ENCODE measurements at places on chromosomes 4 and X. TPM values are rescaled to one million over a fixed set of nuclear protein-coding genes. Genes with fewer than 3 reads are reported as not detected.

RAB33A gene
- not detected for total RNA-seq

- H3K27me3 ChIP-seq: no peaks in the 10 kb centered on the region
- no peaks in the 10 kb centered on the region for H3K36me3 ChIP-seq
- peak overlapping the region; percentile 10 for H3K4me3 ChIP-seq
- peak overlapping the region; percentile 83 for H3K27ac ChIP-seq
Measured at GRCh38 chr4:88010966-88011365, 3.5 kb downstream of the PKD2 start.

- no peaks in the 10 kb centered on the region for H3K36me3 ChIP-seq
- no peak for DNase-seq
- no peak overlapping the region for H3K4me3 ChIP-seq
- peaks cover 8% of the 10 kb centered on the region for H3K4me1 ChIP-seq
- H3K27me3 ChIP-seq: no peaks in the 10 kb centered on the region
Measured at GRCh38 chrX:67622053-67622585, 78.3 kb downstream of the AR start.

GRCh38 chr4:173370130-173370476 lies 651 bp upstream of the SAP30 start:
- peak overlapping the region; percentile 96 for H3K27ac ChIP-seq
- H3K4me3 ChIP-seq: peak overlapping the region; percentile 96
- H3K36me3 ChIP-seq: peaks cover 12% of the 10 kb centered on the region
- peaks cover 20% of the 10 kb centered on the region for H3K4me1 ChIP-seq
- no peaks in the 10 kb centered on the region for H3K27me3 ChIP-seq

SH3D19 gene
- total RNA-seq: 51.3 TPM

CLNK gene
- total RNA-seq: not detected

DNA sequence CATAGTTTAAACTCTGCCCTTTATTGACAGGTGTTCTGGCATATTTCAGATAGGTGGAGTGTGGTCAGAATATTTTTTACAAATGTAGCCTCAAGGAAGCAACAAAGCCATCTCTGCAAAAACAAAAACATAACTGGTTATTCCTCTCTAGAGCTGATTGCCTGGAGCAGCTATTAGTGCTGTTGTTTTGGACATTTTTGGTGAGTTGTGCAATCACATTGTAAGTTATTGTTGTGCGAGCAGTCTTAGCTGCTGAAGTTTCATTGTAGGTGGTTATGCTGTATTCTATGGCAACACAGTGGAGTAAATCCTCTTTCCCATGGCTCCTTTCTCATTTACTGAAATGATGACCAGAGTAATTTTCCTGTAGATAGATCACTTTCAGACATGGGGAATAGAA lies 1413.0 kb downstream of the PCDH7 start:
- DNase-seq: peak; percentile 69
- H3K27ac ChIP-seq: peak overlapping the region; percentile 98
- no peaks in the 10 kb centered on the region for H3K27me3 ChIP-seq
- peaks cover 24% of the 10 kb centered on the region for H3K4me1 ChIP-seq
- no peaks in the 10 kb centered on the region for H3K36me3 ChIP-seq
- no peak overlapping the region for H3K4me3 ChIP-seq

DNA sequence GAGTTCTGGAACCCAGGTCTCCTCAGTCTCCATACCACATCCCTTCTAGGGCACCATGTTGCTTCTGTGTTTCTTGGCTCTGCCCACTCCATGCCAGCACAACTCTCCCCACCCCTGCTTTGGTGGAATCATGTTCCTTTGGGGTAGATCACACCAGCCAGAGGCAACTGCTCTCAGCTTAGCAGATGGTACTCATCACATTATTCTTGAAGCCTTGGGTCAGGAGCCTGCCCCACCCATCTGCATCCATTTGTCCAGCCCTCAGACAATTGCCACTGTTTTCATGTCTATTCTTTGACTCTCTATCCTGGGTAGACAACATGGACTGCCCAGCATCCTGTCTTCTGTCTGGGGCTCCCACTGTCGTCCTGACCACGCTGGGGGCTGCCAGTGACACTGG lies 147.6 kb downstream of the PTTG2 start:
- H3K36me3 ChIP-seq: peaks cover 13% of the 10 kb centered on the region
- no peak for DNase-seq
- no peak overlapping the region for H3K27ac ChIP-seq

BDH2 gene
- total RNA-seq: 17.6 TPM

- peaks cover 12% of the 10 kb centered on the region for H3K4me1 ChIP-seq
- H3K36me3 ChIP-seq: peaks cover 6% of the 10 kb centered on the region
- H3K4me3 ChIP-seq: no peak overlapping the region
- H3K27ac ChIP-seq: no peak overlapping the region
- DNase-seq: no peak
Measured at GRCh38 chr4:26786916-26787315, 73.7 kb upstream of the STIM2 start.

- H3K4me1 ChIP-seq: no peaks in the 10 kb centered on the region
- H3K36me3 ChIP-seq: no peaks in the 10 kb centered on the region
- peak; percentile 3 for DNase-seq
Measured at GRCh38 chr4:33941854-33942253, 2302.5 kb downstream of the ARAP2 start.

GRCh38 chr4:119663160-119663788 lies 34.7 kb upstream of the PDE5A start:
- H3K27ac ChIP-seq: no peak overlapping the region
- DNase-seq: no peak
- no peaks in the 10 kb centered on the region for H3K27me3 ChIP-seq
- H3K4me1 ChIP-seq: no peaks in the 10 kb centered on the region
- H3K4me3 ChIP-seq: no peak overlapping the region

GYPB gene
- total RNA-seq: not detected

GPR82 gene
- not detected for total RNA-seq

DNA sequence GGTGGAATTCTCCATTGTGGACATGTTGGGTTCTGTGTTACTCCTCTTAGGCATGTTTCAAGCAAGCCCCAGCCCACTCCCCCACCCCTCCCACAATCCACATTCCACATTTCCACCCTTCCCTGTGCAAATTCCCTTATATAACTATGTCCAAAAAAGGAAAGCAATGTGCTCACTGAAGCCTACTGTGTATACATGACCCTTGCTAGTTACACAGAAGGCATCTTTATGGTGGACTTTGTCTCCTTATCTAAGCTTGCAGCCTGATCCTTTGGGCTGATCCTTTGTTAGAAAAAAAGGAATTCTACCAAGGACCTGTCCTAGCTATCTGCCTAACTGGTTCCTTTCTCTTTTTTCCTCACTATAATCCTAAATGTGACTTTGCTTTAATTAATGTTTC lies 796.8 kb downstream of the NLGN4X start:
- no peaks in the 10 kb centered on the region for H3K4me1 ChIP-seq
- H3K36me3 ChIP-seq: no peaks in the 10 kb centered on the region
- no peak overlapping the region for H3K4me3 ChIP-seq

GRCh38 chr4:159400558-159401225 lies 297.8 kb downstream of the RAPGEF2 start:
- no peaks in the 10 kb centered on the region for H3K36me3 ChIP-seq
- H3K4me3 ChIP-seq: no peak overlapping the region
- H3K27ac ChIP-seq: no peak overlapping the region
- no peak for DNase-seq
- H3K27me3 ChIP-seq: no peaks in the 10 kb centered on the region

- peaks cover 11% of the 10 kb centered on the region for H3K4me1 ChIP-seq
- H3K36me3 ChIP-seq: no peaks in the 10 kb centered on the region
- H3K4me3 ChIP-seq: no peak overlapping the region
- H3K27ac ChIP-seq: no peak overlapping the region
Measured at GRCh38 chrX:19686876-19687275, 171.6 kb upstream of the MAP3K15 start.

- H3K27me3 ChIP-seq: peaks cover 84% of the 10 kb centered on the region
- no peak overlapping the region for H3K4me3 ChIP-seq
- H3K27ac ChIP-seq: no peak overlapping the region
- DNase-seq: no peak
- no peaks in the 10 kb centered on the region for H3K4me1 ChIP-seq
Measured at GRCh38 chrX:103999234-103999633, 14.3 kb downstream of the H2BW1 start.

GRCh38 chr4:134160211-134160610 lies 41.4 kb downstream of the PABPC4L start:
- no peaks in the 10 kb centered on the region for H3K27me3 ChIP-seq
- H3K27ac ChIP-seq: no peak overlapping the region
- H3K36me3 ChIP-seq: no peaks in the 10 kb centered on the region
- H3K4me3 ChIP-seq: no peak overlapping the region
- H3K4me1 ChIP-seq: no peaks in the 10 kb centered on the region

GRCh38 chr4:157996061-157997028 lies 176.5 kb downstream of the GASK1B start:
- H3K27ac ChIP-seq: no peak overlapping the region
- H3K36me3 ChIP-seq: no peaks in the 10 kb centered on the region
- DNase-seq: no peak
- no peaks in the 10 kb centered on the region for H3K4me1 ChIP-seq
- no peak overlapping the region for H3K4me3 ChIP-seq

MAGED2 gene
- 48.6 TPM for total RNA-seq

C1GALT1C1 gene
- 6.3 TPM for total RNA-seq

PITX2 gene
- total RNA-seq: 0.77 TPM

DNA sequence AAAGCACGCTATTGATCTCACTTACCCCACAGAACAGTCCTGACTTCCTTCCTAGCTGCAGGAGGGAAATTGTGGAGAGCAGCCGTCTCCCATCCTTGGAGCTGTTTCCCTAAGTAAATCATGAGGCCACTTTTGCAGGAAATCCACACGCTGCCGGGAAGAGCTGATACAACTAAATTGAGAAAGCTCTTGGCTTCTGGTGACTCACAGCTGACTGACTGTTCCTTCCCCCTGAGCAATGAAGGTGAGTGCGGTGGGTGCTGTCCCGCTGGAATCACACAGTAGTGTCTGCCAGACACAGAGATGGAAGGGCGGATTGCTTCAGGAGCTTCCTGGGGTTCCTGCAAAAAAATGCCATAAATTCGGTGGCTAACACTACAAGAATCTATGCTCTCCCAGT lies 268.9 kb downstream of the ASMT start:
- peak overlapping the region; percentile 6 for H3K4me3 ChIP-seq
- no peaks in the 10 kb centered on the region for H3K36me3 ChIP-seq
- DNase-seq: peak; percentile 57
- H3K27me3 ChIP-seq: no peaks in the 10 kb centered on the region

DNA sequence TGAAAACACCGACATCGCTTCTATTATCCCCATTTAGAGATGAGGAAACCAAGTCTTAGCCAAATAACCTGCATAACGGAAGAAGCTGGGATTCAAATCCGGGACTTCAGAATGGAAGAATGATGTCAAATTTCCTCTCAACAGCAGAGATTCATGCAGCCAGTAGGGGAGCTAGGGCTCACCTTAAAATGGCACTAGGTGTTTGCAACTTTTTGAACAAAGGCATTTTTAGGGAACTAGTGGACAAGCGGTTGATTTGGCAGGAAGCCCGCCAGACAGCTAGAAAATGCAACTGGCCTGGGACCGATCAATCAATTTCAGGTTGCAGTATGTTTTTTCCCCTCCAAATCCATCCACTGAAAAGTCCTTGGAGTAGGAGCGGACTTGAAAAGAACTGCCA lies 224.2 kb downstream of the PTTG2 start:
- H3K4me1 ChIP-seq: peaks cover 6% of the 10 kb centered on the region
- H3K27me3 ChIP-seq: no peaks in the 10 kb centered on the region
- H3K36me3 ChIP-seq: no peaks in the 10 kb centered on the region
- H3K4me3 ChIP-seq: no peak overlapping the region

DNA sequence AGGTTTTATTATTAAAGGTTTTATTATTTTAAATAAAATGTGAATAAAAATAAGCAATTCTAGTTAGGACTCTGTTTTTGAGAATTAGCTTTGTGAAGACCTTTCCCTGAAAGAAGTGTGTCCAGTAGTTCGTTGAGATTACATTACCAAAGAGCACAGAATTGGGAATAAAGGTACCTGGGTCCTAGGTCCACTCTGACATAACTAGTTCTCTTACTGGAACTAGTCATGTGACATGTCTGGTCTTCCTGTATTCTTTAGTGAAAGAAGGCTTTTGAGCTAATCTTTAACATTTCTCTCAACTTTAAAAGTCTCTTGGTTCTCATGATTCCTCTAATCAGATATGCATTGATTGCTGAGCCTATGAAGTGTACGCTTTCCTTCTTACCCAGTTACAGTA lies 292.0 kb upstream of the SMIM31 start:
- H3K27ac ChIP-seq: no peak overlapping the region
- no peaks in the 10 kb centered on the region for H3K27me3 ChIP-seq
- H3K36me3 ChIP-seq: no peaks in the 10 kb centered on the region
- no peak overlapping the region for H3K4me3 ChIP-seq

GRCh38 chrX:124426288-124427169 lies 80.2 kb downstream of the SH2D1A start:
- no peak overlapping the region for H3K4me3 ChIP-seq
- no peaks in the 10 kb centered on the region for H3K27me3 ChIP-seq
- H3K27ac ChIP-seq: no peak overlapping the region
- H3K4me1 ChIP-seq: no peaks in the 10 kb centered on the region
- H3K36me3 ChIP-seq: no peaks in the 10 kb centered on the region

DNA sequence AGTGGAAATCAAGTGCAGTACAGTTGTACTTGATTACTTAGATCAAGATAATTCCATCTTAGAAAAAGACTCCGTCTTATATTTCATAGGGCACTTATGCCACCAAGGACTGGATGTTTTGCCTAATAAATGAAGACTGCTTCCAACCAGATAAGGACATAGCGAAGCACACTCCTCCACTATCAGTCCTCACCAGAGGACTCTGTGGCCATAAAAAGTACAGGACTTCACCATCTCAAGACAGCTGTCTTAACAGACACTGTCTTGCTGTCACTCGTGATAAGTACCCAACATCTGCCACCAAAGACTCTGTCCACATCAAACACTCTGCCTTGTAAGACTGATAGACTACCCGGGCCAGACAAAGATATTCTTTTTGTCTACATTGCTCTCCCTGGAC lies 352.0 kb downstream of the TRAM1L1 start:
- H3K36me3 ChIP-seq: no peaks in the 10 kb centered on the region
- H3K4me3 ChIP-seq: no peak overlapping the region
- H3K4me1 ChIP-seq: no peaks in the 10 kb centered on the region
- no peak for DNase-seq

PRRG1 gene
- total RNA-seq: 10.5 TPM

SSX4 gene
- total RNA-seq: not detected

PALLD gene
- 94.6 TPM for total RNA-seq

DNA sequence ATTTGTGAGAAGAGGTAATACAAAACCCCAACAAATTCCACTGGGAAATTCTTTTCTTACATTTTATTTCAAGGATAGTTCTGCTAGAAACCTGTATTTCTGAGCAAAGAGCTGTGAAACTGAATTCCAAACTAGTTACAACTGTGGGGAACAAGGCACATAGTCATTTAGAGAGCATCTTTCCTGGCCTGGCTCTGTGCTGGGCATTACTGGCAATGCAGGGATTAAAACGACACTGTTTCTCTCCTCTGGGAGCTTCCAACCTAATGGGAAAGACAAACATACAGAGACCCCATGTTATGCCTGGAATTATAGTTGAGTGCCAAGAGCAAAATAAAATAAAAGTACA lies 36.5 kb downstream of the SUPT20HL1 start:
- H3K36me3 ChIP-seq: no peaks in the 10 kb centered on the region
- H3K27me3 ChIP-seq: peaks cover 59% of the 10 kb centered on the region
- DNase-seq: no peak
- H3K4me1 ChIP-seq: peaks cover 6% of the 10 kb centered on the region
- no peak overlapping the region for H3K27ac ChIP-seq

- H3K36me3 ChIP-seq: no peaks in the 10 kb centered on the region
- peaks cover 57% of the 10 kb centered on the region for H3K27me3 ChIP-seq
- H3K4me3 ChIP-seq: no peak overlapping the region
- no peaks in the 10 kb centered on the region for H3K4me1 ChIP-seq
- no peak for DNase-seq
- H3K27ac ChIP-seq: no peak overlapping the region
Measured at GRCh38 chrX:73266766-73267165, 52.1 kb upstream of the NAP1L2 start.
